Liver (tissue), 10 donors: ENCODE measurements at places on chromosomes 5 and 9.

GRCh38 chr5:61667525-61668218 is 335.6 kb downstream of the ZSWIM6 start:
- DNase-seq: no peak

DNA sequence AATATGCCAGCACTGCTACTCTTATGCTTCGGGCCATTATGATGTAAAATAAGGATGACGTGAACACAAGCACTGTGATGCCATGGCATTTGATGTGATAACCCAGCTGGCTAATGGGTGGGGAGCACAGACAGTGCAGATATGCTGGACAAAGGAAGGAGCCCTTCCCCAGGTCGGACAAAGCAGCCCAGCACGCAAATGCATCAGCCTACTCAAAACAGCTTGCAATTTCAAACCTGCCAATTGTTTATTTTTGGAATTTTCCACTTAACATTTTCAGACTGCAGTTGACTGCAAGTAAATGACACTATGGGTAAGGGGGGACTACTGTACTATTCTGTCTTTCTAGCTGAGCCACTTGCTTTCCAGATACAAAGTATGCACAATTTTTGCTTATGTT is 181.3 kb downstream of the DCP2 start:
- no peak for DNase-seq

DNA sequence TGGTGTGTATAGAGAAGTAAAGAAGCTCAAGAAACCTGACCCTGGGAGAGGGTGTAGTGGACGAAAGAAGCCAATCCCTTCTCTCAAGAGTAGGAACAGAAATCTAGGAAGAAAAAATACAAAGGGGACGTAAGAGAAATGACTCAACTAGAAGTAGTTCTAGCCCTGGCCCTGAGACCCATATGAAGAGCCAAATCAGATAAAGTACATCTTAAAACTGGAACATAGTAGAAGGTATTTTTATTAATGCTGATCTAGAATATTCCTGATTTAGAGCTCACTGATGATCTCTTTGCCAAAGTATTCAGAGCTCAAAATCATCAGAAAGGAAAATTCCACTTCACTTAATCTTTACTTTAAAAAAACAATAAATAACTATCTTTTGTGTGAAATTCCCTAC is 184.8 kb downstream of the MLLT3 start:
- no peak for DNase-seq

DNA sequence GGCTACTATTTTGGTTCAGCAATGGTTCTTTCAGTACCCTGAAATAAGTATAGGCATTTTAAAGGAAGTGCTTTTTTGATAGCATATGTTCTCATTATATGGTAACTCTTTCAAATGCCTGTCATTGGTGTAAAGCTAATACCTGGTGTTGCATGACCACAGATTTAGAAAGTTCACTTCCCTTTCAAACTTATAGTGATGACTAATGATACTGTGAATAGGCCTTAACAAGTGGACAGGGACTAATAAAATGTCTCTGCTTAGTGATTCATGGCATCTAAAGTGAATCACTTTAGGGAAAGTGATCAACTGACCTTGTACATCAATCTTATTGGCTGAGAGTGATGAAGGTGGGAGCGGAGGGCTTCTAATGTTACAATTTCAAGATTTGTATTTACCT is 21.6 kb downstream of the MRPL22 start:
- DNase-seq: no peak

DNA sequence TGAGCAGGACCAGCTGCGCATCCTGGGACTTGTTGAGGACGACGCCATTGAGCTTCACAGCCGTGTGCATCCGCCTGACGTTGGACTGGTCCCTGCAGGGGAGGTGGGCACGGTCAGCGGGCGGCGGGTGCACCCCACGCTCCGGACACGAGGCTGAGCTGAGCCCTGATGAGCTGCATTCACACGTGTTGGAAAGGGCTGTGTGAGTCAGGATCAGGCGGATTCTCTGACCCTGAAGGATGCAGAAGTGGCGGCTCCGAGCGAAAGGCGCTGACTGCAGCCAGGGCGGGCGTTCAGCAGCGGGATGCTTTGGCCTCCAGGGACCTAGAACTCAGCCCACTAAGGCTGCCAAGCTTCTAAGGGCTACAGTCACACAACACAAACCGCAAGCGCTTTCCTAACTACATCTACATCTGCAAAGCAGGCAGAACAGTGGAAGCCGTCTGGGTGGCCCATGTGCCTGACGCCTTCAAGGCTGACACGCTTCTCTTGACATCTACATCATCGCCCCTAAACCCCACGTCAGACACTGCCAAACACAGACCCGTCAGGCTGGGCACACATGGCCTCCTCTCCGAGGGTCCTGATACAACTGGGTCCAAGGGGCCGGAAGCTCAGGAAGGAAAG is 44.9 kb downstream of the NKD2 start:
- no peak for DNase-seq

DNA sequence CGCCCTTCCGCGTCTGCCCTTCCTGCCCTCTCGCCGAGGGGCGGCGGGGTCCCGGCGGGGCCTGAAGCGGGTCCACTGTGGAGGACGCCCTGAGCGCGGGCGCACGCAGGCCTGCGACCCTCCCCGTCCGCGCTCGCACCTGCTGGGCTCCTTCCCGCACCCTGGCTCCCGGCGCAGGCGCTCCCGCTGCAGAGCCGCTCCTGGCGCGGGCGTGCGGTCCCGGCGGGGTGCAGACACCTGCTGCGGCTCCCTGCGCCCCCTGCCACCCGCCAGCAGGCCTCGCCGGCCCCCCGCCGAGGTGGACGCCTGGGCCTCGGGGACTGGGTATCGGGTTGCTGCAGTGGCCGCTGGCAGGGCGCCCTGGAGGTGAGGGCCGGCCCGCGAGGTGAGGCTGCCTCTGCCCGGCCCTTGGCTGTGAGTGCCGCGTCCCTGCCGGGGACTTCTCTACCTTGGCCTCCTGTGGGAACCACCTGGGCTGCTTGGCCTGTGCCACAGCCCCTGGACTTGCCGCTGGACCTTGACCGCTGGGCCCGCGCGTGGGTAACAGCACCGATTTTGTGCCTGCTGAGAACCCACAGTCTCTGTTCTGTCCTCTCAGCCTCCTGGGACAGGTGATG is 627 bp downstream of the ARRDC1 start:
- DNase-seq: no peak

DNA sequence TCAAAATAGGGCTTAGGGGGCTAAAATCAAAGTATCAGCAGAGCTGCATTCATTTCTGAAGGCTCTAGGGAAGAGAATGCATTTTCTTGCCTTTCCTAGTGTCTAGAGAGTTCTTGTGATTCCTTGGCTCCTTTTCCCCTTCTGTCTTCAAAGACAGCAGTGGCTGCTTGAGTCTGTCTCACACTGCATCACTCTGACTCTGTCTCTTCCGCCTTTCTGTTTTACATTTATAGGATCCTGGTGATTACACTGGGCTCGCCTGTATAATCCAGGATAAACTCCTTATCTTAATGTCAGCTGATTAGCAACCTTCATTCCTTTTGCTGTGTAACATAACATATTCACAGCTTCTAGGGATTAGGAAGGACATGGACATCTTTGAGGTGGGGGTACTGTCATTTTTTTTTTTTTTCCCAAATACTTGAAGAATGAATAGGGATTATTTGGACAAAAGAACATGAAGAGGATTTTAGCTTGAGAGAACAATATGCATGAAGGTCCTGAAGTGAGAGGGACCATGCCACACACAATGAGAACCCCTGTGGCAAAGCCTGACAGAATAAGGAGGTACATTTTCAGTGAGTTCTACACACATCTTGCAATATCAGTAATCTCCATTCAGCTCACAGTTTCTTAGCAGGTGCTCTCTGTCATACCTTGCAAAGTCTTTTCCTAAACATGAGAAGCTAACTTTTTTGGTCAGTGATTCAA is 267.6 kb downstream of the FAM170A start:
- DNase-seq: no peak

- no peak for DNase-seq
Measured at GRCh38 chr5:6510132-6510531, 61.5 kb downstream of the UBE2QL1 start.

- no peak for DNase-seq
Measured at GRCh38 chr9:129945314-129945713, 97.7 kb downstream of the FNBP1 start.

DNA sequence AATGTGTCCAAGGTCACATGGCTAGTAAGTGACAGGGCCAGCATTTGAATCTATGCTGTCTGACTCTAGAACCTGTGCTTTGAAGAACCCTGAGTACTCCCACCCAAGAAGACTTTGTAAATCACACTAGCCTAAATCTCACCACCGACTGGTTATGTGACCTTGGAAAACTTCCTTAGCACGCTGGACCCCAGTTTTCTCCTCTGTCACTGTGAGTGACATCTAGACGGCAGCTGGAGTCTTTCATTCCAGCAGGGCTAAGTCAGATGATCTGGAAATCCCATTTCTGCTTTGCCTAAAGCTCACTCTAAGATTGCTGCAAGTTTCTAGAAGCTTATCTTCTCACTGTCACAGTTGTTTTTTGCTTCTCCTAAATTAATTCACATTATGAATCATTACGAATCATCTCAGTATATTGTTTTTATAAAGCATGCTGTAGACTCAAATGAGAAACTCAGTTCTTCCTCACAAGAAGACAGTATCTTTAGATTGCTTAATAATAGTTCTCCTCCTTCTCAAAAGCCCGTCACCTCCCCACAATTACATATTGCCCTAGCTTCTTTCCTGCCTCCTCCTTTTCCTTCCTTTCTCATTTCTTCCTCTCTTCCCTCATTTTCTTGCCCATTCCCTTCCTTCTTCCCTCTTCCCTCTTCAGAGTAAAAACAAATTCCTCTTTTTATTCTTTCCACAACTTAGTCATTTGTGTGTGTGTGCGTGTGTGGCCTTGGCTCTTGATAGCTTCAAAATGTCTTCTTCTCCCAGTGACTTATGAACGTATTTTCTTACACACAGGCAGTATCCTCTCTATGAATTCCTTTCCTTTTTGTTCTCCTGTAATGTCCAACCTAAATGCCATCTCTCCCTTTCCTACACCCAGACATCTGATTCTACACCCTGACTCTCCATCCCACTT is 16.8 kb downstream of the ALDOB start:
- no peak for DNase-seq

- DNase-seq: no peak
Measured at GRCh38 chr5:37875051-37875787, 35.4 kb upstream of the GDNF start.

GRCh38 chr9:2916382-2916985 is 72.6 kb upstream of the PUM3 start:
- no peak for DNase-seq

- DNase-seq: no peak
Measured at GRCh38 chr5:75023368-75024159, 28.8 kb downstream of the GCNT4 start.

GRCh38 chr9:78132701-78133058 is 101.1 kb upstream of the GNAQ start:
- DNase-seq: no peak

- no peak for DNase-seq
Measured at GRCh38 chr5:2030131-2030530, 147.4 kb upstream of the IRX4 start.

- no peak for DNase-seq
Measured at GRCh38 chr5:67610186-67610912, 413.8 kb upstream of the CD180 start.

- DNase-seq: no peak
Measured at GRCh38 chr9:130159915-130160670, 12.1 kb upstream of the NCS1 start.

DNA sequence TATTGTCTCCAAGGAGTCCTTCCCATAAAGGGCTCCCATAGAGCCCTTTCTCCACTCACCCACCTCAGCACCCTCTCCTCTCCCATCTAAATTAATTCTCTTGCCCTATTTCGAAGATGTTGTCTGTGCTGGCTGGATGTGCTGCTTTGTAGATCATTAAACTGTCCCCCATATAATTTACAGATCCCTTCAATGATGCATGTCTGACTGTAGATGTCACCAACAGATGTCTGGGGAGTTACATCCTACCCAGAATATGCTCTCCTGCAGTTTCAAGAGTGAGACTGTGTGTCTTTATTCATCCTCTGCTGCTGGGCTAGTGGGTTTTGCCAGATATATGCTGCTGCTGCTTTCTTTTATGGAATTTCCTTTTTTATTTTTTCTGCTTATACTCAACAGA is 351.2 kb downstream of the MLLT3 start:
- DNase-seq: no peak

DNA sequence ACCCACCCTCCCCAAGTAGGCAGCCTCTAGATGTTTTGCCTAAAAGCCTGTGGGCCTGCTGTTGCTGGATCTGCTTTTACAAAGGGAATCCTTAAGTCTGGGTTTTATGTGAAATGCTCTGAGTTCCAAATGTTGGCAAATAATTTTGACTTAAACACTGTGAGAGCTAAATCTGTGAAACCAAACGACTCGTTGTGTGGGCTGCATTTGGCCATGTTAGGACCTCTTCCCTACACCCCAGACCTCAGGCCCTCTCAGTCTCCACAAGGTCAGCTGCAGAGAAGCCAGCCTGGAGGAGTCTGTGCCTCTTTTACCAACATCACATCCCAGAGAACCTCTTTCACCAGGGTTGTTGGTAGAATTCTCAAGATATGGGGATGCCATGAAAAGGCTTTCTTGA is 9.4 kb downstream of the LCP2 start:
- DNase-seq: no peak

- DNase-seq: peak; percentile 29
Measured at GRCh38 chr5:6717247-6717646, 4.0 kb downstream of the TENT4A start.

- DNase-seq: no peak
Measured at GRCh38 chr5:68378204-68378820, 162.8 kb downstream of the PIK3R1 start.

GRCh38 chr5:107217721-107218130 is 453.0 kb downstream of the EFNA5 start:
- no peak for DNase-seq

GRCh38 chr5:142888469-142889085 is 118.4 kb downstream of the ARHGAP26 start:
- DNase-seq: no peak

GRCh38 chr5:2276101-2276500 is 393.4 kb upstream of the IRX4 start:
- DNase-seq: no peak

DNA sequence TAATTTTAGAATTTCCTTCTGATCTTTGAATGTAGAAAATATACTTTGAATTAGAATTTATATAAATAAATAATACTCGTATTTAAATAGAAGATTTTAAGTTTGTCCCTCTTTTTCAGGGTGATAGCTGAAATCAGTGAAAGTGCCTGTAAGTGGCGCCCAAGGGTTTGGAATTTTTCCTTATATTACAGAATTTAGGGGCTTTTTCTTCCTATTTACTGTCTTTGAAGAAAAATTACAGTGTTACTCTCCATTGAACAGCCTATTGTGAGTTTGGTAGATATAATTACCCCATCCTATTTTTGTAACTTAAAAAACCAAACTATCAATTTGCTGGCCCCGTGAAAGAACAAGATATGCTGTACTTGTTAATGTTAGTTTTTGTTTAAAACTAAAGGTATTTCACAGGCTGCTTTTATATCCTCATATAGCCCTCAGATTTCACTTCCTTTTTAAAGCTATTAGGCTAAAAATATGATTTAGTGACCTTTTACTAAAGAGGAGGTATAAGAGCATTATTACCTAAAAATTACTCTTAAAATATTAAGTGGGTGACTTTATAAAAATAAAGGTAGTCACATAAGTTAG is 3.2 kb downstream of the MAP3K1 start:
- no peak for DNase-seq
